ENCODE measurements at places on chromosomes 12 and 14.

DNA sequence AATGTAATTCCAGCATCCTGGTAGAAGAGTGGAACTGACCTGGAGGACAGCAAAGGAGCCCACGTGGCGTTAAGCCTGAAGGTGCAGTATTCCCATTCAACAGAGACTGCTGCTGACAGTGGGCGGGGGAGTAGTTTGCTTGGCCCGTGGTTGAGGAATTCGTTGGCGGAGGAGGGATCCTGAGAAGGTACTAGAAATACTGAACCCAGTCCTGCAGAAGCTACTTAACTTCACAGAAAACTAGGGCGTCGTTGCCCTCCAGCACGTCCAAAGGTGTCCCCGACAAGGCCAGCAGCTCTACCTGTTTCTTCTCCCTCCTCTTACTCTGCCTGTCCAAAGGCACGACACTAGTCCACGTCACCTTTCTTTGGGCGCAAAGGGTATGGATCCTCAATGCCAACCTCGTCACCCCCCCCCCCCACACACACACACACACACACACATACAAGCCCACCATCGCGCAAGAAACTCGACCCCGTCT lies 303 bp downstream of the PUS7L start:
- peak; percentile 44 for DNase-seq

DNA sequence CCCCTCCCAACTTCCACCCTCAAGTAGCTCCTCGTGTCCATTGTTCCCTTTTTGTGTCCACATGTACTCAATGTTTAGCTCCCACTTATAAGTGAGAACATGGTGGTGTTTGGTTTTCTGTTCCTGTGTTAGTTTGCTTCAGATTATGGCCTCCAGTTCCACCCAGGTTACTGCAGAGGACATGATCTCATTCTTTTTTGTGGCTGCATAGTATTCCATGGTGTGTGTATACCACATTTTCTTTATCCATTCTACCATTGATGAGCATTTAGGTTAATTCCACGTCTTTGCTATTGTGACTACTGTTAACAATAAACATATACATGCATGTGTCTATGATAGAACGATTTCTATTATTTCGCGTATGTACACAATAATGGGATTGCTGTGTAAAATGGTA lies 362.6 kb downstream of the TMTC2 start:
- DNase-seq = no peak

DNA sequence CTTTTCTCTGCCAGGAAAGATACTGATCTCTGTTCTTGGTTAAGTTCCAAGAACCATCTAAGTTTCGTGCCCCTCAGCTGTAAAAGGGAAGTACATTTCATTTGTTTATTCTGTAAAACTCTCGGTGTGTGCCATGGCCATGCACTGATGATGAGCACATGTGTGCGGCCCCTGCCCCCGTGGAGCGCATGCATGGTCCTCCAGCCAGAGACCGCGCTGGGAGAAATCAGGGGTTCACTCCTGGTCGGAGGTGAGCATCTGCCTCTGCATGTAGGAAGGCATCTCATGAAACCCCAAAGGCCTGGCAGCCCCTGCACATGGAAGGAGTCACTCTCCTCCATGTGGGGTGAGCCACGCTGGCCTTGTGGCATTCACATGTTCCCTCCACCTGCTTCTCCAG lies 102.5 kb upstream of the RTL1 start:
- no peak for DNase-seq

DNA sequence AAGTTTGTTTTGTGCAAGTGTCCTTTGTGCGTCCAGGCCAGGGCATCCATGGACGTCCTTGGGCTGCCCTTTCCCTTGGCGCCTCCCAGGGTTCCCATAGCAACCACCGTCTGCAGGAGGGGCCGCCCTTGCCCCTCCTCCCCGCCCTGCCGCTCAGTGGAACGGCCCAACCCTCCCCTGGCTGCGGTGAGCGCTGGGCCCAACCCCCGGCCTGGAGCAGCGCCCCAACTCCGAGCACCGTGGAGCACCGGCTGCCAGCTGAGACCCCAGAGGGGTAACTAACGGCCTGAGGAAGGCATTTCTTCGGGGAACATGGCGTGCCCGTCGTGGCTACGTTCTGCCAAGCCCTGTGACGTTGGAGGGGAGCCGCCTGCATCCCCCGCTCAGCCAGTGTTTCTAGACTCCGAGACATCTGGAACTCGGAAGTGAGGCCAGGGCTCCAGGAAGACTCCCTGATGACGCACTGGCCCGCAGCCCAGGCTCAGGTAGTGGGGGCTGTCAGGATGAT lies 5.3 kb upstream of the ACACB start:
- peak; percentile 82 for DNase-seq

- no peak for DNase-seq
Measured at GRCh38 chr14:90317286-90317685, 14.5 kb downstream of the NRDE2 start.

DNA sequence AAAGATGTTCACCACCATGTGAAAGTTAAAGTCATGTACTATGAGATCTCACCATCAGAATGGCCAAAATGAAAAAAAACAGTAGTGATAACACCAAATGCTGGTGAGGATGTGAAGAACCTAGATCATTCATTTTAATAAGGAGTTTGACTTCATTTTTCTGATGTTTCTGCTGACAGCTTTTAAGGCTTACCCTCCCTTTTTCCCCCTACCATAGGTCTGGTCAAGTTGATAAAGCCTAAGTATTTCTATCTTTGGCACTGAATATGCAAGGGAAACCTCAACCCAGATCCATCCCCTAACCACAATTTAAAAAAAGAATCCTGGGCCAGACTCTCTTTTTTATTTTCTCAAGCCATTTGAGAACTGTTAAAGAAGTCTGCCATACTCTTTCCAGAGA lies 689.6 kb upstream of the FOXG1 start:
- no peak for DNase-seq

DNA sequence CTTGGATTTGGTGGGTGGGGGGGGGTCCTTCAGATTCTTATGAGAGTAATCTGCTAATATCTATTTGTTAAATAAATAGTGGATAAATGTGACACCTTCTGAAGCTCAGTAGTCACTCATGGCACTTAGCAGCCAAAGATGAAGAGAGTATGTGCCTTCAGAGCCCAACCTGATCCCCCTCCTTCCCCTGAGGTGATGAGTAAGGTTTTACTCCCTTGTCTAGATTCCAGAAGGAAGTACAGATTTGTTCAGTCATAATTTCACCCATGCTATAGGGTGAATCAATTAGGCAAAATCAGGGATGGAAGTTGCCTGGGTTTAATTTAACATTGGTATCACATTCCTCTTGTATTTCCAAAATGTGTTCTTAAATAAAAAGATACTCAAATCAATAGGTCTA lies 340.3 kb upstream of the ATP2B1 start:
- DNase-seq = no peak

DNA sequence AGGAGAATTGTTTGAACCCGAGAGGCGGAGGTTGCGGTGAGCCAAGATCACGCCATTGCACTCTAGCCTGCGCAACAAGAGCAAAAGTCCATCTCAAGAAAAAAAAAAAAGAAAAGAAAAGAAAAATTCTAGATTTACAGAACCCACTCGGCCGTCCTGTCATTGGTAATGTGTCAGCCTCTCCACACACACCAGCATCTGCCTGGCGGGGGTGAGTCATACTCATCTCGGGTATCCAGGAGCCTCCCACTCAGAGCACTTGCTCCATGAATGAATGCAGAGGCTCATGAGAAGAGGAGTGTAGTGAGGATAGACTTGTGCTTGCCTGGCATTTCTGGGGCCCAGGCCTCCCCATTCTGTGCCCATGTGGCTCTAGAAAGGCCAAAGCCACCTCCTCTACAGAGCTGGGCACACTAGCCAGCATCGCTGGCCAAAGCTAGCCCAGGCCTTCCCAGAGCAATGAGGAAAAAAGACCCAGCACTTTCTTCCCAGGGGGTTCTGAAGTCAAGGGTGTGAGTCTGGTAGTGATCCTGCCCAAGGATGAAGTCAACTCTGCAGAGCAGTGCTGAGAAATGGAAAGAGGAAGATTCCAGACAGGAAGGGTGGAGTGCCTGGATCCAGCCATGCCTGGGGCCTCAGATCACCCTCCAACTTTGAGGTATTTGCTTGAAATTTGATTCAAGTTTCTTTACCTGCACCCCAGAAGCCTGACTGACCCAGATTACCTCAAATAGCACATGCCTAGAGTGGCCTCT lies 31.2 kb upstream of the KLC1 start:
- DNase-seq = peak; percentile 91

- peak; percentile 21 for DNase-seq
Measured at GRCh38 chr12:108955225-108955835, 65.5 kb downstream of the SVOP start.

GRCh38 chr14:20386276-20386855 lies 26.9 kb downstream of the TEP1 start:
- no peak for DNase-seq

DNA sequence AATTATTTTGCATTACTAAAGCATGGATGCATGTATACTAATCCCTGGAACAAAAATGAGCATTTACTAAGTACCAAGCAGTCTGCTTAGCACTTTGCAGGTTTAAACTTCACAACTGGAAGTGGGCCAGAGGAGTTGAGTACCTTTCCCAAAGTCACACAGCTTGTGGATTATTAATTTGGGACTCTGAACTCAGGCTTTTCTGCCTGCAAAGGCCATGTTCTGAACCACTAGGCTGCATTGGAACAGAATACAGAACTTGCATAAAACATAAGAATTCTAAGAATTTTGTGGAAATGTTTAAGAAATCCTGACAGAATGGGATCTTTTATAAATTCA lies 132.9 kb upstream of the AMIGO2 start:
- DNase-seq = no peak

- DNase-seq = no peak
Measured at GRCh38 chr12:20142316-20142715, 226.0 kb upstream of the PDE3A start.

DNA sequence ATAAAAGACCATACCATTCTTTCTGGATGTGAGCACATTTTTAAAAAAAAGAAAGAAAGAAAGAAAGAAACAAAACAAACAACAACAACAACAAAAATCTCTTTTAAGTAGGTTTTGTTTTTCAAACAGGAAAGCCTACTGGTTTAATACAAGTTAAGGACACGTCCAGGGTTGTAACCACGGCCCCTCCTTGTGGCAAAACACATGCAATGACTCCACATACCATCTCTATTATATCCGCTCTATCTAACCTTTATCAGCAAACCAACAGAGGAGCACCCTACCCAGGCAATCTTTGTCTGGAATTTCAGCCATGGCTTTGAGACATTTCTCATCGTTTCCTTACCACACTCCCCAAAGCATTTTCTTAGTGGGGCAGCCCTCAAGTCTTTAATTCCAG lies 360.5 kb upstream of the TMPO start:
- DNase-seq = peak; percentile 1

GRCh38 chr14:98903371-98903770 lies 368.6 kb downstream of the BCL11B start:
- DNase-seq = no peak

- DNase-seq = peak; percentile 78
Measured at GRCh38 chr12:42725809-42726208, 136.3 kb upstream of the PRICKLE1 start.

- peak; percentile 20 for DNase-seq
Measured at GRCh38 chr14:88706425-88706824, 86.3 kb downstream of the EML5 start.

- DNase-seq = peak; percentile 83
Measured at GRCh38 chr12:120228291-120229070, 27.6 kb upstream of the RPLP0 start.

GRCh38 chr12:52311285-52311648 lies 9.9 kb downstream of the KRT83 start:
- peak; percentile 18 for DNase-seq

- DNase-seq = peak; percentile 21
Measured at GRCh38 chr12:119659289-119659897, 8.5 kb upstream of the PRKAB1 start.

DNA sequence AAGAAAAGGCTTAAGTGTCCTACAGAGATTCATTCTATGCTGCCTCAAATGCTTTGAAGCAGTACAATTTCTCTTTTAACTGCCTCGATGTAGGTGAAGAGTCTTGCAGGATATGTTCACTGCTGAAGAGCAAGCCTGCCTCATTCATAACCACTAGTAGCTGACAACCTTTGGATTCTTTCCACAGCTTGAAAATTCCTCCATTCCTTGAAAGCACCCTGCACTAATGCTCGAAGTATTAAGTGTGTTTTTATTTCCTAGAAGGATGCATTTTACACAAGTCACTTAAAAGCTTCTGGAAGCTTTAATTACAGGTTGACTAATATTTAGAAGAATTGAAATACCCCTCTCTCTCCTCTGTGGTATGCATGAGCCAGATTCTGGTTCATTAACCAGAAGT lies 429.4 kb downstream of the DIO2 start:
- peak; percentile 80 for DNase-seq

GRCh38 chr14:101905614-101906013 lies 58.8 kb upstream of the DYNC1H1 start:
- no peak for DNase-seq

DNA sequence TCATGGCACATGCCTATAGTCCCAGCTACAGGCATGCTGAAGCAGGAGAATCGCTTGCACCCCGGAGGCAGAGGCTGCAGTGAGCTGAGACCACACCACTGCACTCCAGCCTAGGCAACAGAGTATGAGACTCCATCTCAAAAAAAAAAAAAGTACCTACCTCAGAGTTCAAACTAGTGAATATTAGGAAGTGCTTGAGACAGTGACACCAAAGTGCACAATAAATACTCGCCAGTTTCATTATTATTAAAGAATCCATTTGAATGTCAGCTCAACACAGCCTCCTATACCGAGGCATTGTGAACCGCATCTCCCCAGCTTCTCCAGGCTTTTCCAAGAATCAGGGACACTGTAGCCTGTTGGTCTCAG lies 5.0 kb downstream of the GAPDH start:
- peak; percentile 65 for DNase-seq

DNA sequence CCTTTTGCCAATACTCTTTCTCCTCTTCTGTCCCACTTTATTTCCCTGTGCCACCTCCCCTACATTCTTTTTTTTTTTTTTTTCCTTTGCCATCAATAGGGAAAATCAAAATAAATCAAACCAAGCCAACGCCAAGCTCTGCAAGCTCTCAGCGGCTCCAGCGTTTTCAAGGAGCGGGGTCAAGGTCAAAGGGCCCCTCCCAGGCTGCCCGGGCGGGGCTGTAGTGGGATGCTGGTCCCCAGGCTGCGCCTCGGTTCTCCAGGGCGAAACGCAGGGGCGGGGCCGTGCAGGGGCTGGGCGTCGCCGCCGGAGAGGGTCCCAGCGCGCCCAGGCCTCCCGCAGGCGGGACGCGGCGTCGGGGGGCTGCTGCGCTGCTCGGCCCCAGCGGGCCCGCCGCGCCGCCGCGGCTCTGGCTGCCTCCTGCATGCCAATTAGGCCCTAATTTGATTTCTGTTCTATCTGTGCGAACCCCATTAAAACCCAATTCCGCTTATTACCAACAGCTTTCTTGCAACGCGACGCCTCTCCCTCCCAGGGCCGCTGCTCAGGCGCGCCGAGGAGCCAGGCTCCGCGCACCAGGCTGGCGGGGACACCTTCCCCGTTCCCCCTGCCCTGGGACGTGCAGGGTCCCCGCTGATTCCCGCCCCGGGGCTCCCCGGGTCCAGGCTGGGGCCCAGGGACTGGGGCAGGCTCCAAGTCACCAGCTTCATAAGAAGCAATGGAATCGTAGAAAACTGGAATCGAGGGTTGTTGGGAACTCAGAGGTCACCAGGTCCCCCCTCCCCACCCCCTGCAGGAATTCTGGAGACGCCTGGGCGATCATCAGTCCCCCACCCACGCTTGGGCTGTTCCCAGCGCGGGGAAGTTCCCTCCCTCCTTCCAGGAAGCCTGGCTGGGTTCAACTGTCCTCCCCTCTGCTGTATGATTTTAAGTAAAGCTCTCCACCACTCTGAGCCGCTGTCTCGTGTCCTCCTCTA lies 50.7 kb upstream of the MAP1LC3B2 start:
- DNase-seq = peak; percentile 34

Data from EL (cell line).